Thymus (tissue), 14 donors: ENCODE measurements at places on chromosomes 5 and 9. TPM values are rescaled to one million over a fixed set of nuclear protein-coding genes. Genes with fewer than 3 reads are reported as not detected.

DNA sequence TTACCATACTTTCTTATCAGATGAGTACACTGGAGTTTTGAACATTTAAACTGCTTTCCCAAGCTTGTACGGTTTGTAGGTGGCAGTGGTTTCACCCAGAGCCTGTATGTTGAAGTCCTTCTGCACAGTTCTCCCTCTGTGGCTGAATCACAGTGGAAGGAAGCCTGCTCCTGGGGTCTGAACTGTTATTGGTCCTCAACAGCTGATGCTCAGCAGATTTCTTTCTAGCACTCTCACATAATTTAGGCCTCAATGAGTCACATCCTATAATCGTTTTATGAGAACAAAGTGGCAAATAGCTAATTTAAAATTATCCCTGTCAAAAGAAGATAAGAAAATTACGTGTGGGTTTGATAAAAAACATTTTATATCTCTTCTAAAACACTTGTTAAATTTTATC lies 229.7 kb downstream of the TLE4 start:
- H3K4me1 ChIP-seq = no peaks in the 10 kb centered on the region
- H3K27me3 ChIP-seq = no peaks in the 10 kb centered on the region
- no peak for DNase-seq
- no peak overlapping the region for H3K27ac ChIP-seq
- no peak overlapping the region for H3K4me3 ChIP-seq

CACFD1 gene
- polyA plus RNA-seq = 9.1 TPM

DNA sequence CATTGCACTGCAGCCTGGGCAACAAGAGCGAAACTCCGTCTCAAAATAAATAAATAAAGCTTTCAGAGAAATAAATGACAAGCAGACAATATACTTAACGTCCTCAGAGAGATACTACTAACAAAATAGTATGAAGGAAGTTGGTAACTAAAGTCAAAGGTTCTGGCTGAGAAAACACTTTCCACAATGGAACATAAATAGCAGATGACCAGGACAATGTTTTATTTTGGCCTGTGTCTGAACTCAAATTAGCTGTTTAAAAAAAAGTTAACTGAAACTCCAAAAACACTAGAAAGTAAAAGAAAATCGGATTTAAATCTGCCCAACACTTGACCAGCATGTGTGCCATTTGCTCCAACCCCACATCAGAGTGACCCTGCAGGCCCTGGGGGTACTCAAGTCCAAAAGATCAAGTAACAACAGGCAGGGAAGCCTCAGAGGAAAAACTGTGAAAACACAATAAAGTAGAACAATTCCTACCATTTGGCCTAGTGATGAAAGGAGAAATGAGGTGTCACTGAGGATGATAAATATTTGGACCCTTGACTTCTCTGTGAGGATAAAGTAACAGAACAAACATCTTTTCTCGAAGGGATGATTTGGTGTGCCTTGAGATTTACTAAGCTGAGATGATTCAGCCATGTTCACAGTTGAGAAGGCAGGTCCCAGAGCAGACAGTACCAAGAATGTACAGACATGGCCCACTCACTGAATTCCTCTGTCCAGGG lies 47.7 kb downstream of the LHFPL2 start:
- no peak for DNase-seq
- no peak overlapping the region for H3K4me3 ChIP-seq
- H3K4me1 ChIP-seq = no peaks in the 10 kb centered on the region
- H3K27ac ChIP-seq = peak overlapping the region; percentile 38
- no peaks in the 10 kb centered on the region for H3K27me3 ChIP-seq

DNA sequence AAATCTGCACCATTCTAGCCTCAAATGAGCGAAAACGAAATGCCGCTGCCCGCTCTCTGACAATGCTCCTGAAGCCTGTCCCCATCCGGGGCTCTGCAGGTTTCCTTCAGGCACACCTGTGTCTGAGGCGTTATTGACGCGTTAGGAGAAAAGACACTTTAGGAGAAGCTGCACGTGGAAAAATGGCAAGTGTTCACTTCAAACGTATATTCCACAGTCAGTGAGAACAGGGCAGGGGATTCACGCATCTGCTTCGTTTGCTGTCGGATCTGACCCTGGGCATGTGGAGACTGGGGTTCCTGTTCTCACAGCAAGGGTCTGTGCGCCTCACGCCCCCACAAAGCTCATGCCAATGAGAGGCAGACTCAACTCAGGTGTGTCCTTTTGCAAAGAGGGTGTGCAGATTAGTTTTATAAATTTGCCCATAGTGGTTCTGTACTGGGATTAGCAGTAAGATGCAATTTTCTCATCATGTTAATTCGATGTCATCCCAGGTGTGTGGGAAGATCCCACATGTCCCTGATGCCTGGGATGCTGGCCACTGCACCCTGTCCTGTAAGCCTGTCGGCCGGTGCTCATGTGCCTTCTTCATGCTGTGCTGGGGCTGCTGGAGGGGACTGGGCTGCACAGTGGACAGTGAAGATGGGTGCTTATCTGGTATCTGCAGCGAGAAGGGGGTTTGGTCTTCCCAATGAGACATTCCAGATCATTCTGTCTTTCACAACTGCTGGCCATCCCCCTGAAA lies 11.2 kb upstream of the TBC1D9B start:
- H3K27me3 ChIP-seq = no peaks in the 10 kb centered on the region
- H3K4me1 ChIP-seq = peaks cover 16% of the 10 kb centered on the region
- no peak overlapping the region for H3K27ac ChIP-seq
- no peak for DNase-seq

NME5 gene
- 4.3 TPM for polyA plus RNA-seq

PTRH1 gene
- polyA plus RNA-seq = 12.2 TPM

DNA sequence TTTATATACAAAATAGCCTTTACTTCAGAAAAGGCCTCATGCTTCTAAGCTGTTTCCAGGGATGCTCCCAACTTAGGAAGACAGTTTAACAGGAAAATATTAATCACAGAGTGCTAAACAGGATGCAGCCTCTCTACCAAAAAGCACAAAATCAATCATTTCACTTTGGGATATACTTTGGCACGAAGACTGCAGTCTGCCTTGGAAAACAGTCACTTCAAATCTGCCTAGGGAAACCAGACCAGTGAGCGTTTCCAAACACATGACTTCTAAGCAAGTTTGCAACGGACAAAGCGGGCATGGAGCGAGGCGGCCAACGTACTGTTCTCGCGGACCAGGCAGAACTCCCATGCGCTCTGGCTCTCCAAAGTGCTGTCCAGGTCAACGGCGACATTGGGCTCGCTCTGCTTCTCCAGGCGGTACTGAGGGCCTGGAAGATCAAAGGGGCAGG lies 201.0 kb downstream of the MAPKAP1 start:
- H3K4me3 ChIP-seq = no peak overlapping the region
- no peaks in the 10 kb centered on the region for H3K4me1 ChIP-seq
- no peaks in the 10 kb centered on the region for H3K36me3 ChIP-seq
- H3K27me3 ChIP-seq = no peaks in the 10 kb centered on the region
- no peak for DNase-seq

NTNG2 gene
- 1.7 TPM for polyA plus RNA-seq

DNA sequence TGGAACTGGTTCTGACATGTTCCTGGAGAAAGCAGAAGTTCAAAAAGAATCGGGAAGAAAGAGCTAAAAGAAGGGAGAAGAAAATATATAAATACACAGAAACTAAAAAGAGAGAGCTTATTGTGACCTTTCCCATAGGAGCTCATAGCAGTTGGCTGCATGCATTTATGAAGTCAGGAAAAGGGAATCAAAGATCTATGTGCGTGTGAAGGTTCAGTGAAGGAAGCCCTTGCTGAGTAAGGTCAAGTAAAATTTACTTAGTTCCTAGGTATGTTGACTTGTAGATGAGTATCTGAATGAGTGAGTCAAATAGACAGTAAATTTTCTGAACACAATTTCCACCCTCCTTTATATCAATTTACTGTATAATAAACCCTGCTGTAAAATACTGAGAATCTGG lies 632.5 kb downstream of the SLCO4C1 start:
- no peak overlapping the region for H3K27ac ChIP-seq
- H3K4me3 ChIP-seq = no peak overlapping the region
- no peaks in the 10 kb centered on the region for H3K4me1 ChIP-seq
- DNase-seq = no peak
- H3K36me3 ChIP-seq = no peaks in the 10 kb centered on the region

DNA sequence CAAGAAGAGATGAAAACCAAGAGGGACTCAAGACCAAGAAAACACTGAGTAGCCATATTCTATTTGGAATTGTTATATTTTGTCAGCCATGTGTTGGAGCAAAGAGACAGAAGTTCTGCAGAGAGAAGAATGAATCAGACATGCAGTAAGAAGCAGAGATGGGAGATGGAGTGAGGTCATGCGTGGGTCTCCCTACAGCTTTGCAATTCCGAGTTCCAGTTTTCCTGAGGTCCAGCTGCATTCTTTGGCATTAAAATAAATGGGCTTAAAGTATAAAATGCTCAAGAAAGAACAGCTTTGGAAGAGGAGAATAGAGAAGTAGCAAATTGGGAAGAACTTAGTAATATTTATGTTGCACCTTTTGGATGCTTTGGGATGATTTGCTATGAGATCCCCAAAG lies 361.6 kb downstream of the NPR3 start:
- no peaks in the 10 kb centered on the region for H3K27me3 ChIP-seq
- H3K4me1 ChIP-seq = no peaks in the 10 kb centered on the region
- DNase-seq = no peak
- H3K4me3 ChIP-seq = no peak overlapping the region

DNA sequence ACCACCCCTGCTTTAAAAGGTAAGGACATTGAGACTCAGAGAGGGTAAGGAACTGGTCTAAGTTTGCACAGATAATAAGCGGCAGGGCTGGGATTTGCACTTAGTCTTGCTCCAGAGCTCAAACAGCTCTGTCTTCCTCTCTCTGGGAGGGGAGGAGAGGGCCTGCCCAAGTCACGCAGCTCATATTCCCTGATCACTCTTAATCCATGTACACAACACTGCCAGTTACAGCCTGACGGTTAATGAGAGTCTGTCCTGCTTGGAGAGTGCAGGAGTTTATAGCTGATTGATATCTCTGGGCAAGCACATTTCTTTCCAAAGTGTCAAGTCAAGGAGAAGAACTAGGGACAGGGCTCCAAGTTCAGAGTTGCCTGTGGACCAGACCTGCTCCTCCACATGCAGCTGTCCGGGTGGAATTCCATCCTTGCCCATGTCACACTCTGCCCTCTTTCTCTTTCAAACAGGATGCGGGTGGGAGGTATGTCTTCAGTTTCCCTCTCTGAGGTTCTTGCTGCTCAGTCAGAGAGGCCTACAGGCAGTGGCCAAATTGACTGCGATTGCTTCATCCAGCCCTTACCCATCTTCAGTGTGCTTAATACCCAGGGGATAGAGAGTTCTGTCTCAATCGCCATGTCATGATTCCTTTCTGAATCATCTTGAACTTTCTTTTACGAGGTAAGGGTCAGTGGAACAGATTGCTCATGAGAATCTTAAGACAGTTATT lies 54.5 kb downstream of the GALNT12 start:
- H3K4me3 ChIP-seq = no peak overlapping the region
- H3K36me3 ChIP-seq = no peaks in the 10 kb centered on the region

DNA sequence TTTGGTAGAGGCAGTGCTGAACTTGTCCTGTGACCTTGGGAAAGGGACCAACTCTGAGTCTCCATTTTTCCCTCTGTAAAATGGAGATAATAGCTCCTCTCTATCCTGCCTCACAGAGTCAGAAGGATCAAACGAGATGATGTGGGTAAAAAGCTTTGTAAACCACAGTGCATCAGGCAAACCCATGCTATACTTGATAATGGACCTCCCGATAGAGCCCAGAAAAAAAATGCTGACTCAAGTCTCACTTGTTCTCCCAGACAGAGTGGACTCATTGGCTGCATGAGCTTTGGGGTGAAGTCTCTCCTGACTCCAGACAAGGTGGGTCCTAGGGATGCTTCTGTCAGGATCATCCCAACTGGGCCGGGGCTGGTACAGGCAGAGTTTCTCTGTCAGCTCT lies 32.0 kb downstream of the RGS3 start:
- DNase-seq = no peak
- no peaks in the 10 kb centered on the region for H3K27me3 ChIP-seq
- H3K36me3 ChIP-seq = no peaks in the 10 kb centered on the region
- H3K4me1 ChIP-seq = peaks cover 21% of the 10 kb centered on the region
- H3K4me3 ChIP-seq = no peak overlapping the region
- H3K27ac ChIP-seq = no peak overlapping the region

GRCh38 chr5:54455413-54456157 lies at the start of gene HSPB3:
HSPB3 (plus strand) TSS chr5:54455699; CDS start chr5:54455790, 91 bp downstream.
- no peak within 1 kb of the TSS for H3K27ac ChIP-seq
- H3K36me3 ChIP-seq = no peaks in the 10 kb centered on the region
- H3K4me1 ChIP-seq = no peaks in the 10 kb centered on the region

DNA sequence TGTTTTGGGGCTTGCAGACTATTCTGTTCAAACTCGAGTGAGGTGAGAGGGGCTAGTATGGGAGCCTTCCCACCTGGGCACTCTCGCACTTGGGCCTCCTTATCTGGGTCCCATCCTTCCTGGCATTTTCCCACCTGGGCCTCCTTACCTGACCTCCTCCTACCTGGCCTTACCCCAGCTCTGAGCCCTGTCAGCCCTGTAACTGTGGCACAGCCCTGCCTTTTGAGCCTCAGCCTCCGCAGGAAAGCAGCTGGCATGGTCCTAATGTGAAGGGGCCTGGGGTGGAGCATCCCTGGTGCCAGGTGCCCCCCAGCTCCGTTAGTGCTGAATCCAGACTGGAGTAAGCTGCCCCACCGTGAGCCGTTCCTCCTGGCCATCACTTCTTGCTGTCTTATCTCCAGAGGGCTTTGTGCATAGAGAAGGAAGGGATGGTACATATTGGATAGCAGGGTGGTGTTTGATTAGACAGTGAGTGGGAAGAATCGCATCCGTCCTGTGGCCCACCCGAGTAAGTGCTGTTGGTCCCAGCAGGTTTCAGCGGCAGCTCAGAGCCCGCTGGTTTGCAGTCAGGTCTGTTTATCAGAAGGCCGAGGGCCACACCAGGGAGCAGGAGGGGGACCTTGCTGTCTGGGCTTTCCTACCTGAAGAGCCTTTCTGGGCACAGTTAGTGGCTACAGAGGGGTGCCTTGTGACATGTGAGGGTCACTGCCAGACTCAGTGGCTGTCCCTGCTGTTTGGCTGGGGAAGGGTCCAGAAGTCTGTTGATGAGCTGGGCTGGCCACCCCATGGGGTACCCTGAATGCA lies 76.5 kb downstream of the WNK2 start:
- no peaks in the 10 kb centered on the region for H3K27me3 ChIP-seq
- H3K4me1 ChIP-seq = peaks cover 5% of the 10 kb centered on the region
- no peak for DNase-seq
- H3K27ac ChIP-seq = no peak overlapping the region
- no peaks in the 10 kb centered on the region for H3K36me3 ChIP-seq
- H3K4me3 ChIP-seq = no peak overlapping the region

- H3K4me1 ChIP-seq = no peaks in the 10 kb centered on the region
- no peaks in the 10 kb centered on the region for H3K36me3 ChIP-seq
- H3K27me3 ChIP-seq = no peaks in the 10 kb centered on the region
- no peak overlapping the region for H3K27ac ChIP-seq
- peak; percentile 31 for DNase-seq
Observed at GRCh38 chr9:7756088-7756487, 43.5 kb downstream of the DMAC1 start.

DNA sequence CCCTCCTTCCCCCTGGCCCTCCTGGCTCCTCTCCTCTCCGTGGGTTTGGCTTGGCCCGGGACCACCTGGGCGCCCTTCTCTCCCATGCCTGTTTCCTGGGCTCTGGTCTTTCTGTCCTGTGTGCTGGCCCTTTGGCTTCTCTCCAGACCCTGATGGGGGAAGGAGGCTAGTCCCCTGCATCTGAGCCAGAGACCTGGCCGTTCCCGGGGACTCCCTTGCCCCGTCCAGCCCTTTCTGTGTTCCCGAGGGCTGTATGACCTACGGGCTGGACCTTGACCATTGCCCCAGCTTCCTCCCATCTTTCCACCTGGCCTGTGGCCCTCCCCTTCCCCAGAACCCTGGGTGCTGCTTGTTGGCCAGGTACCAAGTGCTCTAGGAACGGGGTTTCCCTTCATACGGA lies 8.4 kb downstream of the NELFB start:
- H3K27ac ChIP-seq = no peak overlapping the region
- H3K4me3 ChIP-seq = no peak overlapping the region
- H3K36me3 ChIP-seq = peaks cover 60% of the 10 kb centered on the region
- peaks cover 2% of the 10 kb centered on the region for H3K27me3 ChIP-seq
